ENCODE measurements at places on chromosomes 2 and 18. TPM values are rescaled to one million over a fixed set of nuclear protein-coding genes. Genes with fewer than 3 reads are reported as not detected.

Gene DUSP19
- total RNA-seq: 1.3 TPM

Gene ARHGAP15
- 1.4 TPM for total RNA-seq

Gene POTEI
- total RNA-seq: not detected

GRCh38 chr2:10489842-10490555, 41.9 kb upstream of the ODC1 start:
- no peak for DNase-seq

DNA sequence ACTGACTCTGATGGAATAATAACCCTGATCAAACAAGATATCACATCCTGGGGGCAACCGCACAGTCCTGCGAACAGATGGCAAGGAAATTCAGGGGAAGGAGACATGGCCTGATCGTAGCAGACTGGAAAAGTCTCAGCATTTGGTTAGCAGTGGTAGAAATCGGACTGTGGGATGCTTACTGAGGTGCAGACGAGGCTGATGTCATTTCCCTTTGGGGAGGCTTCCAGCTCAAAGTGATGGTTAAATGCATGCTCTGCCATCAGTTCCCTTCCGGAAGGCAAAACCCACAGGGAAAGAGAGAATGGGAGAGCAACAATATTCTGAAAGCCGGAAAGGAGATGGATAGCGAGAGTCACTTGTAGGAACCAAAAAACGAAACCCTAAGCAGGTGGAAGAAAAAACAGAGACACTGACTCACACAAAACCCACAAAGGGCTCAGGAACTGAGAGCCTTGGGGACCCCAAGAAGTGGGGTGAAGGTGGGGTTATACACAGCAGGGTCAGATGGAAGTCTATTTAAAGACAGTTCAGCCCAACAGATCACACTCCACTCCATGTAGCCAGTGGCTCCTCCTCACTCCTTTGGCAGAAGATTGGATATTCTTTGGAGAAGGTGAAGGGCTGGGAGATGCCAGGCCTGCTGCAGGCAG, 93.1 kb downstream of the INPP5D start:
- no peak for DNase-seq

Gene RAB17
- total RNA-seq: 0.32 TPM

DNA sequence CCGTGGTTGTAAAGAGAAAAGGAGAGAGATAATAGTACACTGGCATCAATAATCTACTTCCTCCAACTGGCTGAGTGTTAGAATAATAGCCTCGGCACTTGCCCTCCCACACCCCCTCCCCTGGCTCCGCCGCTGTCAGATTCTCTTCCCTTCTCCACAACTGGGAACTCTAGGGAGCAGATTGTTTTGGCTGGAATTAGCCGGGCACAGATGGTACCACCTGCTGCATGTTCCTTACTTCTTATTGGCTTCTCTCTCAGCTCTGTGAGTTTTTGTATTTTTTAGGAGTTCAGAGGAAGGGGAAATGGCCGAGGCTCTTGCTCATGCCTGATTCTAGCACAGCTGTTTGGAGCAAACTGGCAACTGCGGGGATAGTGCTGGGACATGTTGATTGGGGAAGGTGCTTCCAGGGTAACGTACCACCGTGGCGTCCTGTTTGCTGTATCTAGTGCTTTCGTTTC, 140.0 kb downstream of the ZEB2 start:
- no peak for DNase-seq

DNA sequence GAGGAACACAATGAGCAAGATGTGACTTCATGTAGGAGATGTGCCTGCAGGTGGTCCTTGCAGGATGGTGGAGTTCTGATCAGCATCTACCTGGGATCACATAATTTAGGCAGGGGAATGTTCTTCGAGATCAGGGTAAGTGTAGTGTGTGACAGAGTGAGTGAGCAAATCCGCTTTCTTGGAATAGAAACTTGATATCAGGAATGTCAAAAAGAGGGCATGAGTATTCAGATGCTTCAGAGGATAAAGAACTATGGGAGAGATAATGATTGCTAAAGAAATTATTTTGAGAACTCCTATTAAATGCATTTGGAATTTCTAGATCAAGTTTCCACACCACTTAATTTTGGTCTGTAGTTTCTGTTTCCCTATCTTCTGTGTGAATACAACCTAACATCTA, 463.6 kb upstream of the SLC14A2 start:
- DNase-seq: no peak

DNA sequence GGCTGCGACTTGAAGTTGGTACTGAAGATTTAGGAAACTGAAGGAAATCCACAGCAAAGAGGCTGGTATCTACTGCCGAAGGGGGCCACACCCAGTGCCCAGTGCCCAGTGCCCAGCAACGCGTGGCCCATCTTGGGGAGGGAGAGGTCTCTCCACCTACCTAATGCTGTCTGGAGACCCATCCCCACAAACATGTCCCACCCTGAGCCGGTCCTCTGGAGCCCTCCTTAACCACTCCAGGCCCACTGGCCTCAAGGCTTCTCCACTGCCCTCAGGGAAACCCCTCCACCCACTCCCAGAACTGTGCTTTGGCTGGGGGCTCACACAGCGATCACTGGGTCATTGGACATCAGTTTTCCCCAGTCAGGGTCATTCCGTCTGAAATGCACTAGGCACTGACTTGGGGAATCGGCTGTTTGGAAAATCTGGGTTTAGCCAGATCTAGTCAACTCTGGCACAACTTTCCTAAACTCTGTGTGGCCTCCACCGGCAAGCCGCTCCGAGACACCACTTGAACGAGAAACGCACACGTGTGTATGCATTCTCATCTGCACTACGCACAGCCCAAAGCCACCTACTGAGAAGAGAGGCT, 20.1 kb downstream of the GPR55 start:
- DNase-seq: no peak

Gene TUBA4B
- not detected for total RNA-seq

Gene FMNL2
- 12.0 TPM for total RNA-seq

DNA sequence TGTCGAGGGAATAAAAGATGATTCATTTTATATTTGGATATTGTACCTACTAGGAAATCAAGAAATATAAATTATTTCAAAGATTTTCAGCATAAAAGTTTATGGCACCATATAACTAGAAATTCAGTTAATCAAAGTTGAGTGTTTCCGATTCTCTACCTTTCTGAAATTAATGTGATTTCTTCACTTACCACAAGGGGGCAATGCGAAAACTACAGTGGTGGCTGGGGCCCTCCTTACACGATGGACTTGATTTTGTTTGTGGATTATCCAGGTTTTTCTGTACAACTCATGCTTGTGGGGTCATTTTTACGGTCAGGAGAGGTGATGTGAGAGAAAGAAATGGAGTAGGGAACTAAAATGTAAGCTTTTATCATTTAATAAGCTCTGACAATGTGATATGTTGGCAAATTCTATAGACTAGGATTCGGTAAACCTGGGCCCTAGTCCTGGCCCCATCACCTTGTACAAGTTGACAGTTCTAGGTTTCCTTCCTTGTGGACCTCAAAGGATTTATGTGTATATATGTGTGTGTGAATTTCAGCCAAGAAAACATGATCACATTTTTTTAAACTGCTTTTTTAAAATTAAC, 47.6 kb downstream of the G6PC2 start:
- no peak for DNase-seq

Gene ZSWIM2
- total RNA-seq: not detected

DNA sequence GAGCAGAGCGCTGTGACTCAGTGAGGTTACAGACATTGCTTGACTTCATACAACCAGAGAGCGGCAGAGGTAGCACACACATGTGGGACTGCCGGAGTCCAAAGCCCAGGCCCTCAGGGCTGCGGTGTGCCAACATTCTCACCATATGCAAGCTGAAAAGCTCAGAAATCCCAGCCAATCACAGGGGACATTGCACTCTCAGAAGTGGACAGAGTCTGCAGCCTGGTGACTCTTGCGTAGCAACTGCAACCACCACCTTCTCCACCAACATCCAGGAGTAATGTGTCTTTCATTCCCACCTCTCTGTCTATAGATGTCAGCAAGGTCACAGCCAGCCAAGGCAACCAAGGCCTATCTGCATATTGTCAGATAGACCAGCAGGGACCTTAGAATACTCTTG, 158.1 kb downstream of the TTC32 start:
- peak; percentile 56 for DNase-seq

DNA sequence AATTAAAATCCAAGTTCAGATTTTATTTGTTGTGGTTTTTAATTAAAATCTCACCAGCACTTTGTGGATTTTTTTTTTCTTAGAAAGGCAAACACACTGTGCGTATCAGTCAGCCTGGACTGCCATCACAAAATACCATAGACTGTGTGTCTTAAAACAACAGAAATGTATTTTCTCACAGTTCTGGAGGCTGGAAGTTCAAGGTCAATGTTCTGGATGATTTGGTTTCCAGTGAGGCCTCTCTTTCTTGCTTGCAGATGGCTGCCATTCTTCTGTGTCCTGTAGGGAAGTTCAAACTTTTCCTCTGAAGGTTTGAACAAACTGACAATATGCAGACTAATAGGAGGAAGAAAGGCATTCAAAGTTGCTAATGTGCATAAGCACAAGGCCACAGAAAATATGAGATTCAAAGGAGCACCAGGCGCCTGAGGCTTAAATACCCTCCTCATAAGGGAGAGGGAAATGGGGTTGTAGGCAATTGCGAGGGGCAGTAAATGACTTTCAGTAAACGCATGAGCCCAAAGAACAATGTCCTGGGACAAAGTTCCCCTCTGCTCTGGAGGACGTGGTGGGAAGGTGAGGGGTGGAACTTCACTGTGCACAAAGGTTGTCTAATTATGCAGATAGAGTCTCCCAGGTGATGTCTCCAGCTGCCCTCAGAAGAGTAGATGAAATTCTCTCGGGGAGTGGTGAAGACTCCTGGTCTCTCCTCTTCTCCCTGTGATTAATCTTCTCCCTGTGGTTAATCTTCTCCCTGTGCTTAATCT, 26.5 kb upstream of the KCNF1 start:
- DNase-seq: no peak

- no peak for DNase-seq
Measured at GRCh38 chr18:3060667-3061580, 48.0 kb upstream of the LPIN2 start.

DNA sequence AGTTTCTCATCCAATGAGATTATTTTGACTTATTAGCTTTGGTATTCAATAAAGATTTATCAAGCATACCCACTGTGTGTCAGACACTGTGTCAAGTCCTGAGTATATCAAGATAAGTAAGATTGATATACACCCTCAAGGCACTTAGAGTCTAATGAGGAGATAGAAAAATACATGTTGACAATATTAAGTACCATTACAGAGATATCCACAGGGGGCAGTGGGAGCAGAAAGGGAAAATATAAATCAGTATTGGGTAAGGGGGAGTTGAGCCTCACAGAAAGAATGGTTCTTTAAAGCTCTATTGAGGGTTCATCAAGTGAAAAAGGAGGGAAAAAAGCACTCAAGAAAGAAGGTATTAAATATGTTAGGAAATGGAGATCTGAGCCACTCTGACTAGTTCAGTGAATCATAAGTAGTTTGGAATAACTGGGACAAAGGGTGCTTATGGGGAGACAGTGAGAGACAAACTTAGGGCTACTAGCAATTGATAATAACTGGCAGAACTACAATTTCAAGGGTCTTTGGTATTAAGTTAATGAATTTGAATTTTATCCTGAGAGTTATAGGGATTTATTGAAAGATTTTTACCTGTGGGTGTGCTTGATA, 45.5 kb upstream of the SLC8A1 start:
- DNase-seq: no peak

DNA sequence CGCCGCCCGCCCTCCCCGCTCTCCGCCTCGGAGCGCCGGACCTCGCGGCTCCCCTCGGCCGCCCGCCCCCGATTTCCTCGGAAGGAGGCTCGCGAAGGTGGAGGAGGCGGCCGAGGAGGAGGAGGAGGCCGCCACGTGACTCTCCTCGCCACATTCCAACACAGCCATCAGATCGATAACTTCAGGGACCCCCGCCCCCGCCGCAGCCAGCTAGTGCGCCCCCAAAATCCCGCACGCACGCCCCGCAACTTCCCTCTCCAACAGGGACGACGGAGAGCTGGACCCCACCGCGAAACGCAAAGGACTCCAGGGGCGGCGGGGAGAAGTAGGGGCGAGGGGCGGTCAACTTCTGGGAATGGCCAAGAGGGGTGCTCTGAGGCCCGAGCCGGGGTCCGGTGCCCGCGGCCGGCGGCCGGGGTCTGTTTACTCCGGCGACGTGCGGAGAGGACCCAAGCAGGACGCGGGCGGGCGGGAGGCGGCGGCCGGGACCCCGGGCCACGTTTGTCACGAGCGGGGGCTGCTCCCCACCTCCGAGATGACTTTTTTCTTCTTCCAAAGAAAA, 2.0 kb downstream of the ZNF521 start:
- no peak for DNase-seq

DNA sequence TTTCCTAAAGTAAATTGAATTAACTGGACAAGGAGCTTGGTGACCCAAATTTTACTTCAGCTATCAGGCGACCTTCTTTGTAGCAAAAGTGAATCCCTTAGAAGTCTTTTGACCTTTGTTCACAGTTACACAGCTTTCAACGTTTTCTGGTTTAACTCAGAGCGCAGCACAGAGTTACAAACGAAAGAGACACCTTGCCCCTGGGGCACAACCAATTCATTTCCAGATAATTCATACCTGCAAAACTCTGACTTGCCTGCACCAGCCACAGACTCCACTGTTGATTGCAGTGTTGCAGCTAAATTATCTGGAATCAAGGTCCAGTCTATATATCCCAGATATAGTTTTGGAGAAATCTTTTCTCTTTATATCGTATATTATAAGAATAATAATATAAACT, 358.6 kb upstream of the VWC2L start:
- DNase-seq: no peak

GRCh38 chr2:119112230-119112629, 46.3 kb downstream of the C1QL2 start:
- DNase-seq: no peak

GRCh38 chr2:231037731-231038482, 584 bp downstream of the C2orf72 start:
- DNase-seq: no peak

DNA sequence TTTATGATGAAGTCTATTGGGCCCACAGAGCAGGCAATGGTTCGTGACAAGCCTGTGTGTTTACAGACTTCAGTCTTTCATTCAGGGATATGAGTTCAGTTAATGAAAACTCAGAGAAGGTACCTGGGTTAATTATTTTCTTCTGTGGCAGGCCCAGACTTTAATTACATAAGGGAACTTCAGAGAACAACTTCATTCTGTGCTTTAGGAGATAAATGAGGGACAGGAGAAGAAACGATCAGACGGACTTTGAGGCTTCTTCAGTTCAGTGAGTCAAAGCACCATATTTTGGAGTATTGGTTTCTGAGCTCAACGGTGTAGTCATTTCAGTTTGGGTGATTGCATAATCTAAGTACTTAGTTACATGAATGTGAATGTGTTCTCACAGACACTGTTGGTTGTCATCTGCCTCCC, 203.0 kb upstream of the KCNJ3 start:
- DNase-seq: no peak
